ENCODE measurements at places on chromosomes 12 and 14. TPM values are rescaled to one million over a fixed set of nuclear protein-coding genes. Genes with fewer than 3 reads are reported as not detected.

DNA sequence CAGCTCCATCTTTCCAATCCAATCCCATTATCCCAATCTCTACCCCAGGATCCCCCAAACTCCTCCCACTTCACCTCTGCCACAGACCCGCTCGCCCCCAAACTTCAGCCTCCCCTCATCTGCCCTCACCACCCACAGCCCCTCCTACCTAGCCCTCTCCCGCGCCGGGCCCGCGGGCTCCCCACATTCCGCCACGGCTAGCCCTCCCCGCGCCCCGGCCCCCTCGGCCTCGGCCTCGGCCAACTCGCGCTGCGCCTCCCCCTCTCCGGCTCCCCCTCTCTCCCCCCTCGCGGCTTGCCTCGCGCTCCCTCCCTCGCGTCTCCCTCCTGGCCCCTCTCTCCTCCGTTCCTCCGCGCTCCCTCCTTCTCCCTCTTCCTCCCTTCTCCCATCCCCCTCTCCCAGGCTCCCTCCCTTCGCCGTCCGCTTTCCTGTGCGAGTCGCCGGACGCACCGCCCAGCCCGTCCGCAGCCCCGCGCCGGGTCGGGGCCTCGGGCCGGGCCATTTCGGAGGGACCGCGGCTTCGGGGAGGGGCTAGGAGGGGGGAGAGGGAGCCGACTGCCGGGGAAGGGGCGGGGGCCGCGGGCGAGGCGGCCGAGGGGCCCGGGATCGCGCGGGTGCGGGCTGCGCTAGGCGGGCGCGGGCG lies at the start of gene ATN1:
TSS of gene ATN1 (plus strand) at position 581 of the 643 bp plus-strand sequence. CDS start 6,043 bp downstream, outside the sequence.
- peak; percentile 94 for DNase-seq

Gene FSCB
- total RNA-seq = 0.36 TPM

DNA sequence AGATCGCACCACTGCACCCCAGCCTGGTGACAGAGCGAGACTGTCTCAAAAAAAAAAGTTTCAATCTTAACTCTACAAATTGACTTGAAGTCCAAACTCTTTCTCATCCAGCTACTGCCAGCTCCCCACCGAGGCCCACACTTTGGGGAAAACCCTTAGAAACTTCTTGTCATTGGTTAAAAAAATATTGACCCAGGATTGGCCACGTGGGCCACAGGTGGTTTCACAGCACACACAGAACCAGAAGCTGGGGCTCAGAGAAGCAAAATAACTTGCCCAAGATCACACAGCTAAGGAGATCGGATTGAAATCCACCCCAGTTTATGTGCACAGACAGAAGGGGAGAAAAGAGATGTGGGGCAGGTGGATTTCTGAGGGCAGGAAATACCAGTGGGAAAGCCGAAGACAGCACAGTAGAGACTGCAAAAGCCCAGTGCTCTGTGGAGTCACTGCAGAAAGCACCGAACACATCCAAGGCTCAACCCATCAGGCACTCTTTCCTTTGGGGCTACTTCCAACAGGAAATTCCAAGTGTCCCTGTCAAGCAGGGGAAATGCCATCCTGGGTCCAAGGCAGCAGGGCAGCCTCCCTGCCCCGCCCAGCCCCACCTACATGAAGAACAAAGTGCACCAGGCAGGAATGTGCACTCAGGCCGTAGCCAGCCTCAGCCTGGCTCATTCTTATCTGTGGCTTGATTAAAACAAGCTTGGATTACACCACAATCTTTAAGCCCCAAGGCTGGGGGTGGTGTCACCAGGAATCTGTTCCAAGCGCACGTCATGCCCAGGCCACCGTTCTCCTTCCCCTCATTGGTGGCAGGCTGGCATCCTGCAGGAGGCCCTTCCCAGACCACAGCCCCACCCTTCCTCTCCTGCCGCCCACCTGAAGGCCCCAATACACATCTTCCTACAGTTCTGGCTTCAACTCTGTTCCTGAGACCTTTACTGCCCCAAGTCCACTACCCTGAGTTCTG lies 72.5 kb downstream of the ITPK1 start:
- no peak for DNase-seq

Gene SOAT2
- 1.2 TPM for total RNA-seq

DNA sequence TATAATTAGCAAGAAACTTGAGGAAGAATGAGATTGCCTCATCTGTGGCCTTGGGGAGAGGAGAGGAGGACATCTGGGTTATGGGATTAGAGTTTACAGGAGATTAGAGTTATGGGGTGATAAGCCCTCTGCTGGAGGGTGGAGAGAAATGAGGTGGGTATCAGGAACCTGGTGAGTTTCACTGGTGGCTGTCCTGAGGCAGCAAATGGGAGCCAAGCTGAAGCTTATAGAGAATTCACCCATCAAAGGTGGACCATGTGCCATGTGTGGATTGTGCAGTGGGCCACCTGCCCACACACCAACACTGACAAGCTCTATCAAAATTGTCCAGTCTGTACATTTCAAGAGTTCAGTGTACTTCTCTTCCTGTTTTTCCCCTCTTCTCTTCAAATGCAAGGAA lies 135.3 kb downstream of the AEBP2 start:
- no peak for DNase-seq

Gene OVCH1
- total RNA-seq = 4.9 TPM

DNA sequence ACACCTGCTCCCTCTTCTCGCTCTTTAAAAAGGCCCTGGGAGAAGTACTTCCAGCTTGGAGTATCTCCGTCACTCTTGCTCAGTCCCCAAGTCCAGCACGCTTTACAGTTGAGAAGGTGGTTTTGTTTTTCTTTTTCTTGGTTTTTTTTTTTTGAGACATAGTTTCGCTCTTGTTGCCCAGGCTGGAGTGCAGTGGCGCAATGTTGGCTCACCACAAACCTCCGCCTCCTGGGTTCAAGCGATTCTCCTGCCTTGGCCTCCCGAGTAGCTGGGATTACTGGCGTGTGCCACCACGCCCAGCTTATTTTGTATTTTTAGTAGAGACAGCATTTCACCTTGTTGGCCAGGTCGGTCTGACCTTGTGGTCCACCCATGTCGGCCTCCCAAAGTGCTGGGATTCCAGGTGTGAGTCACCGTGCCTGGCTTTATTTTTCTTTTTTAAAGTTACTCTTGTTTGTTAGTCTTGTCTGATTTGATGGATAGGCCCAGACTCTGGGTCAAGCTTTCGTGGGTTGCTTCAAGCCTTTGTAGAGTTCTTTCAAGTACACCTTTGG lies 1.9 kb downstream of the TDRD9 start:
- DNase-seq = no peak

Gene SYT1
- 9.0 TPM for total RNA-seq

Gene IL26
- total RNA-seq = not detected

- no peak for DNase-seq
Measured at GRCh38 chr12:112928978-112929377, 9.3 kb upstream of the OAS3 start.

GRCh38 chr12:123232472-123232806 lies 502 bp downstream of the MPHOSPH9 start:
- no peak for DNase-seq

Gene HCFC2
- 37.2 TPM for total RNA-seq

GRCh38 chr14:100530270-100531072 lies 56.7 kb downstream of the BEGAIN start:
- no peak for DNase-seq

Gene PGAM5
- total RNA-seq = 12.1 TPM

GRCh38 chr12:78181544-78182162 lies 351.0 kb downstream of the NAV3 start:
- DNase-seq = no peak

GRCh38 chr14:72104011-72104613 lies 171.9 kb downstream of the RGS6 start:
- no peak for DNase-seq

- no peak for DNase-seq
Measured at GRCh38 chr12:119775246-119775895, 101.7 kb downstream of the CIT start.

Gene DPPA3
- not detected for total RNA-seq

- no peak for DNase-seq
Measured at GRCh38 chr12:95390192-95390591, 83.8 kb upstream of the METAP2 start.

Gene SERPINA12
- total RNA-seq = not detected

DNA sequence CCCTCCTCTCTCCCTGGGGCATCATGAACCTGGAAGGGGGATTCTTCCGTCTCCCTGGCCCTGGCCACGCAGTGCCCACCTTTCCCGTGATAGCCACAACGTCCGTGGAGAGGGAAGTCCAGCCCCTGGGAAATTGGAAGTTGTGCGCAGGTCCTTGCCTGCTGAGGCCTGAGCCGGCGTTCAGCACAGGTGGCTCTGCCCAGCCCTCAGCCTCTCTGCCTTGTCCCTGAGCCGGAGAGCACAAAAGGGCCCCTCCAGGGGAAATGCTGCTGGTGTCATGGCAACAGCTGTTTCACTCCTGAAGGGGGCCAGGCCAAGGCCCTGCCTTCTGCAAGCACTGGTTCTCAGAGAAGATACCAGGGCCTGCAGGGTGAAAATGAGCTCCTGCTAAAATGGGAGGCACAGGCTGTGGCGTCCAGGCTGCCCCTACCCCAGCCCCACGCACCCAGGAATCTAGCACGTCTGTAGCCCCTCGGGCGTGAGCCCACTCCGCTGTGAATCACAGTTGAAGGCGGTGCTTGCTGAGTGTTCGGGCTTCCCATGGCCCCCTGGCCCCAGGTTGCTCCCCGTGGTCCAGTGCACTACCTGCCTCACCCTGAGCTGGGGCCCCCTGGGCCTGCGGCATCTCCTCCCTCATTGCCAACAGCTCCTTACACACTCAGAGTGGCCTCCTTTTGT lies 149.4 kb downstream of the ADGRD1 start:
- peak; percentile 57 for DNase-seq

GRCh38 chr12:30807695-30808034 lies 52.9 kb upstream of the CAPRIN2 start:
- no peak for DNase-seq

Gene SMOC1
- total RNA-seq = 12.9 TPM

DNA sequence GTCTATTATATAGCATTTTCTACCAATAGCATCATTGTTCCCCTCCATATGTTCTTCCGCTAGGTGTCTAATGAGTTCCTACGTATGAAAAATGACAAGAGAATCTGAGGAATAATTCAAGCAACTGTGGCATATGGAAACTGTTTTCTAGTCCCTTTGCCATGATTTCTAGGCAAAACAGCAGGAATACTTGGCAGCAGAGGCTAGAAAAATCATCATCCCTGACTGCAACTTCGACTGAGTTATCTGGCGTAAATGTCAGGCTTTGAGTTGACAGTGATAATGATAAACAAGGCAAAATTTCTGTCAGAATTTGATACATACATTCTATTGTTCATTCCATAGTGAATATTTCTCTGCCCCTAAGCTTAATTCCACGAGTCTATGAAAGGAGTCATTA lies 572.8 kb upstream of the USP15 start:
- DNase-seq = no peak

- DNase-seq = no peak
Measured at GRCh38 chr14:26905229-26905628, 307.4 kb upstream of the NOVA1 start.

DNA sequence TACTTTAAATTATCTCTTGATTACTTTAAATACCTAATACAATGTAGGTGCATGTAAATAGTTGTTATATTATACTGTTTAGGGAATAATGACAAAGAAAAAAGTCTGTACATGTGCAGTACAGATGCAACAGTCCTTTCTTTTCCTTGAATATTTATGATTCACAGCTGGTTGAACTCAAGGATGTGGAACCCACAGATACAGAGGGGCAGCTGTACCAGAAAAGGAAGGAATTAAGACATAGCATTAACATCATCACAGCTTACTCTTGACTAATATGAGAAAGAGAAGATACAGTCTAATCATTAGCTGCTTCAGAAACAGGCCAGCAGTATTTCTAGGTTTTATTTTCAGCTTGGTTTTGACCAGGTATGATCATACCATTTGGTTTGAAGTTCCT lies 34.7 kb upstream of the AP4S1 start:
- no peak for DNase-seq

DNA sequence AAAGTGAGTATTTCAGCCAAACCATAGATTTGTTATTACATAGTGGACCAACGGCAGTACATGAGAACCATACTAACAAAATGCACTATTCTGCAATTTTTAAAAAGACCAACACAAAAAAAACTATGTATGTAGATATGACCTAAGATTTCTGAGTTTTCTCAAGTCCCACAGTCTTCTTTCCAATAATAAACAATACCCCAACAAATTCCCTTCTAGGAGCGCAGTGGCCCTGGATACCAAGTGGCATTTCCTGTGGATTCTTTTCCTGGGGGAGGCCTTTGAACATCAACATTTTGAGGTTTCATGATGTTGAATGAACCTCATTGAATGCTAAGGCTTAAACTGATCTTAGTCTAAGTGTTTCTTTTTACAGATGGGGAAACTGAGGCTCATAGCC lies 210.5 kb downstream of the BCAT1 start:
- no peak for DNase-seq

- no peak for DNase-seq
Measured at GRCh38 chr12:124940143-124940392, 25.6 kb upstream of the UBC start.

DNA sequence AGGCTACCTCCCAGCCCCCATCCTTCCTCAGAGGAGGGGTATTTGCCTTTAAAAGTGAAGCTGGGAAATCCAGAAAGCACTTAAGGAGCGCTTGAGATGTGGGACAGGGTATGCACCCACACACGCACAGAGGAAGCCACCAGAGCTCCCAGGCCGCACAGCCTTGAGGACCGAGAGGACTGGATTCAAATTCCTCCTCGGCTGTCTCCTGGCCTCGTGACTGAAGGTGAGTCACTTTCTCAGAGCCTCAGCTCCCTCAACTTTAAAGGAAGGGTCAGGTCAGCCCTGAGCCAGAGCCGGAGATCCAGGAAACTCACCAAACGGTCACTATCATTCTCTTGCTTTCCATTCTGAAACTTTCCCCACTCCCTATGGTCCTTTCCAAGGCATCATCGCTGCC lies 37.6 kb downstream of the BCL11B start:
- no peak for DNase-seq

Gene SPTB
- total RNA-seq = 14.8 TPM

- DNase-seq = no peak
Measured at GRCh38 chr12:85057370-85057963, 21.3 kb downstream of the LRRIQ1 start.

- DNase-seq = no peak
Measured at GRCh38 chr14:30290001-30290400, 269.0 kb upstream of the G2E3 start.

DNA sequence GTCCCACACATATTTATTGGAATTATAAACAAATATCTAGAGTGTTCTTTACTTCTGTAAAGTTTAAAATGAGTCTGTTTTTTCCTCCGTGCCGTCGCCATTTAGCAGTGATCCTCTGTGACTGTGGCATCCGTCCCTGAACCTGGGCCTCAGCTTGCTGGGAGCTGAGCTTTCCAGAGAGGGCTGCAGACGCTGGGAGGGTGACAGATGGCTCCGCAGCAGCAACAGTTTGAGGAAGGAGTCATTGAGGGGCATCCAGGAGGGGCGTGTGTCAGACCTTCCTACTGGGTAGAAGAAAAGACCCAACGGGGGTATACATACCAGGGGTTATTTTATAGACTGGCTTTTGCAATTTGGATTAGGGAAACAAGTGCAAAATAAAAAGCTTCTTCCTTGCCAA lies 47.9 kb downstream of the NEUROD4 start:
- no peak for DNase-seq

- DNase-seq = no peak
Measured at GRCh38 chr12:55188974-55189556, 31.8 kb upstream of the OR10A7 start.

Measured in sciatic nerve (tissue), 2 donors.